ENCODE measurements at places on chromosomes 1 and 21. TPM values are rescaled to one million over a fixed set of nuclear protein-coding genes. Genes with fewer than 3 reads are reported as not detected.

DNA sequence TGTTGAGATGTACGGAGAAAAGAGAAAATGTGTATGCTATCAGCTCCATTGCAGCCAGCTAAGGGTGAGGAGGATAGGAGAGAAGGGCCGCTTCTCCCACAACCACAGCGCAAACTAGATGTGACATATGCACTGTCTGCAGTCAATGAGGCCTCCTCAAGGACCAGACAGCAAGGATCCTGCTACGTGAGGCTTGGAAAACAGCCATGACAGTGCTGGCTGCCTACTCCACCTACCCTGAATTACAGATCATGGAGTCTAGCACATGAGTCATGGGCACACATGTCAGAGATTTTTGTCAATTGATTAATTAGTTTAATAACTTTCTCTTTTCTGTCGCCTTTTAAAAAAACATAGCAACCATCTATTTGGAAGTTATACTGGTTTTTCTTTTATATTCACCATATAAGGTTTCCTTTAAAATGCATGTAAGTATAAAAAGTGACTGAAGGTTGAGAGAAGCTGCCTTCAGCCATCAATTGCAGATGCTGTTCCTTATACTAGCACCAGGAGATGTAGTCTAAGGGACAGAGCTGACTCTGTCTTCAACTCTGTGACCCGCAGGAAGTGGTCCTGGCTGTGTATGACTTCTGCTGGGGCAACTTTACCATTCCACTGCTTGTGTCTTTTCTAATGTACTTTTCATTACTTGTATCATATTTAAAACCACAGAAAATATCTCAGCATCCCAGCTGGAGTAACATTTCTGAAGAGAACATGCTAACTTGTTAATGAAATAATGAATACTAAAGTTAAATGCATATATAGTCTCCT is 3.1 kb downstream of the VPS26C start:
- H3K27ac ChIP-seq: no peak overlapping the region
- no peak overlapping the region for H3K4me3 ChIP-seq
- DNase-seq: no peak
- H3K36me3 ChIP-seq: no peaks in the 10 kb centered on the region
- H3K4me1 ChIP-seq: peaks cover 13% of the 10 kb centered on the region

The NBPF8 gene
- total RNA-seq: 9.8 TPM

DNA sequence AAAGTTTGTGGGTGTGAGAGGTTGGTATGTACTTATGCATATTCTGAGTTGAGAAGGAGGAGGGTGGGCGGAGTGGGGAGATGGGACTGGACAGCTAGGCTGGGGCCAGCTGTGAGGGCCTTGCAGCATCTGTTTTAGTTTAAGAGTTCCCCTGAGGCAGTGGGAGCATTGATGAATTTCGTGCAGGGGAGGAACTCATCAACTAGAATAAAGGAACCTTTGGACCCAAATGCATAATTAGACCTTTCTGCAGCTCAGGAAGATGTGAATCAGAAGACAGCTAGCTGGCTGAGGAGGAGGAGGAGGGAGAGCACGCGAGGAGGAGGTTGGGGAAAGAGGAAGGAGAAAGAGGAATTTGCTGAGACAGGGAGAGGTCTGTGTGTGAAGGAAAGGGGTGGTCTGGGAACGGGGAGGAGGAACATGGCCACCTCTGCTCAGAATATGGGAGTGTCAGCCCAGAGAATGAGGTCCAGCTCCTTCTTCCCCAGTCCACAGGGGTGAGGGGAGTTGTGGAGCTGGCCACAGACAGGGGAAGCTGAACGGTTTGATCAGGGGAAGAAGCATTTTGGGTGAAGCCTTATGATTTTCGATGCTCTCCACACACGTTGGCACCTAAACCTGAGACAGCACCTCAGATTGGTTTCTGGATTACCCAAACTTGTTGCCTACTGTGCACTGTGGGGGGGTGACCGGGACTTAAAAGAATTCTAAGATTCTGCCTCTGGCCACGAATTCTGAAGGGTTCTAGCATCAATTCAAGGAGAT is 27.7 kb downstream of the MYOG start:
- peak; percentile 74 for DNase-seq
- no peak overlapping the region for H3K4me3 ChIP-seq
- H3K27ac ChIP-seq: no peak overlapping the region
- H3K27me3 ChIP-seq: no peaks in the 10 kb centered on the region

The OR2G6 gene
- total RNA-seq: not detected

DNA sequence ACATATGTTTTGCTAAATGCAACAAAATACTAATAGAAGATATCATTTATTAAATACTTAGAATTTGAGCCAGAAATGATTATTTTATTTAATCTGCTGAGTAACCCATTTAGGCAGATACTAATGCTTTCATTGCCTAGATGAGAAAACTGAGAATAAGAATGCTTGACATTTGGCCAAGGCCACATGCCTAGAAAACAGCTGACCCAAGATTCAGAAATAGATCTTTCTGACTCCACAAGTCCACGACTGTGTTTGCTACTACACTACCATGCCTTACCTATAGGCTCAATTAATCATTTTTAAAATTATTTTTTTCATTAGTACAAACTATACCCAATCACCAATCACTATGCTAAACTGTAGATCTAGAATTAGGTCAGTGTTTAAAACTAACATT is 129.7 kb downstream of the ATP1B1 start:
- no peak overlapping the region for H3K4me3 ChIP-seq
- no peaks in the 10 kb centered on the region for H3K27me3 ChIP-seq
- no peaks in the 10 kb centered on the region for H3K36me3 ChIP-seq
- H3K27ac ChIP-seq: no peak overlapping the region
- peaks cover 5% of the 10 kb centered on the region for H3K4me1 ChIP-seq

The TAGLN2 gene
- 156 TPM for total RNA-seq

The NUDT4B gene
- total RNA-seq: 75.6 TPM

The KRTAP21-2 gene
- total RNA-seq: not detected

The HSF2BP gene
- total RNA-seq: 1.8 TPM

- DNase-seq: peak; percentile 19
- no peak overlapping the region for H3K27ac ChIP-seq
- H3K4me3 ChIP-seq: no peak overlapping the region
These were observed 55.2 kb upstream of the KIF1B start for GRCh38 chr1:10155087-10155712.

Measured in osteoblast (primary cell).